ENCODE measurements at places on chromosomes 6 and 20.

- no peak for DNase-seq
Measured at GRCh38 chr6:140490081-140490480, 1115.6 kb upstream of the CITED2 start.

- DNase-seq = no peak
Measured at GRCh38 chr20:17457079-17457478, 74.1 kb downstream of the BFSP1 start.

DNA sequence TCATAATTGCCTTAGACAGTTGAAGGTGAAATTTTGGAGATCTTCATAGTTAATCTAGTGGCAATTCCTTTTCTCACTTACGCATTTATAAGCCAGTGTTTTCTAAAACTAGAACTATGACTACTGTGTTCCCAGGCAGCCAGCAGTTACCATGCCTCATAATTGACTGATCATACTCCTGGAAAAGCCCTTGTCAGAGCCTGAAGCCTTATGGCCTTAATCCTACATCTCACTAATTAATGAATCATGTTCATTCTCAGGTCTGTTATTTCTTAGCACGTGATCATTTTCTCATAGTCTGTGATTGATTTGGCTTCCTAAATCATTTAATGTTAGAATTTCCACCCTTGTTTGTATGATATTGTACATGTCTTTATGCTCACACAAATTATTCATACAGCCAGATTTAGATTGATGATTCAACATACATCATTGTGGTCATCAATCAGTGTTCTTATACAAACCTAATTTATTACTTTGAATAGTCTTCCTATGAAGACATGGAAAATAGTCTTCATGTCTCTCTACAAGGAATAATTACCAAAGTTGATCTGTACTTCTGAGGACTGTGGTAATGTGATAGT lies 132.6 kb upstream of the ASCC3 start:
- DNase-seq = no peak

DNA sequence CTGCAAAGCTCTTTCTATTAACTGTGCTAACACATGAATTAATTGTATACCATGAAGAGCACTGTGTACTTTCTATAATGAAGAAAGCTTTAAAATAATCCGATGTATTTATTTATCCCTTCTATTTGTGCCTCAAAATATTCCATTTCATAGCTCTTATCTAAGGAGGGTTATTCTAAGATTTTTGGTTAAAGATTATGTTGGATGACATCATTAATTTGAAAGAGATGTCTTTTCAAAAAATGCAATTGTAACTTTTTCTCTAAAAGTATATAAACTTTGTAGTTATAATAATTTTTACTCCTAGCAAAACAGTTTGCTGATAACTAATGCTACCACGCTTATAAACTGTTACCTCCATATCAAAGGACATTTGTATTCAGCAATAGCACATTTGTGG lies 192.4 kb upstream of the HSF2 start:
- DNase-seq = no peak

- no peak for DNase-seq
Measured at GRCh38 chr20:23630392-23630849, 7.3 kb downstream of the CST3 start.

GRCh38 chr6:122726649-122727048 lies 52.9 kb upstream of the FABP7 start:
- DNase-seq = no peak

- no peak for DNase-seq
Measured at GRCh38 chr6:158475344-158476302, 84.3 kb upstream of the TMEM181 start.

- DNase-seq = no peak
Measured at GRCh38 chr6:33984466-33985312, 161.2 kb downstream of the GRM4 start.

- DNase-seq = no peak
Measured at GRCh38 chr20:19631410-19631809, 126.6 kb upstream of the RIN2 start.

- DNase-seq = no peak
Measured at GRCh38 chr6:131469130-131469529, 103.9 kb upstream of the ARG1 start.

DNA sequence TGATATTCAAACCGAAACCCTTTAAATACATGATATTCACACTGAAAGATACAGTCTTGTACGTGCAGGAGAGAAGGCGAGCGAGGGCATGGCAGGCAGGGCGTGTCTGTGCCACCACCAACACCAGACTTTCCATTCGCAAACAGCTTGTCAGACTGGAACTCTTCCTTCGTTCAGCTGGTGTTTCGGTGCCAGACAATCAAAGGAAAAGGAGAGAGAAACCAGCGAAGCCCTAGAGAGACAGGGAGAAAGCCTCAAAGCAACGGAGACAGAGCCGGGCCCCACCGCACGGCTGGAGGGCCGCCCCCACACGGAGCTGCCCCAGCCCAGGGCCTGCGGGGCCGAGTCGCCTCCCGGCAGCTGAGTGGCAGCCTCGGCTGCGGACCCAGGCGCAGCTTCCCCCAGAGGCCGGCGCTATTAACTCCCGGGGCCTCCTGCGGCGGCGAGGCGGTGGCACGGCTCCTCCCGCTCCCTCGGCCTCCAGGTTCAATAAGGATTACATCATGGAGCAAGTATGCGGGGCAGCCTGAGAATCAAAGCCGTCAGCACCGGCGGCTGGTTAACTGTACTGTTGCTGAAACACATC lies 32.1 kb upstream of the NR2E1 start:
- DNase-seq = no peak

DNA sequence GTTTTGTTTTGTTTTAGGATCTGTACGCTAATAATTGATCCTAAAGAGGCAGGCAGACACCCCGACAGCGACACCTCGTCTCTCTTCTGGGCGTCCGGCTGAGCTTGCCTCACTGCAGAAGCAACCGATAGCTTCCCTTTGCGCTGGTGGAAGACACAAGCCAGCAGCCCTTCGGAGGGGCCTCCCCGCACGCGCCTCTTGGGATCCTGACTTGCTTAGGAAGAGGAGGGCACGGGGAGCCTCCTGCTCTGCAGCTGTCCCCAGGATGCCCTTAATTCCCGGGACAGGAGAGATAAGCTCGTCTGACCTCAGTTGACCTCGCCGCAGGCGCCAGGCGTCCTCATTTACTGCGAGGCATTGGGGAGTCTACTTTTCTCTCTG lies 94.0 kb downstream of the CD83 start:
- DNase-seq = no peak

DNA sequence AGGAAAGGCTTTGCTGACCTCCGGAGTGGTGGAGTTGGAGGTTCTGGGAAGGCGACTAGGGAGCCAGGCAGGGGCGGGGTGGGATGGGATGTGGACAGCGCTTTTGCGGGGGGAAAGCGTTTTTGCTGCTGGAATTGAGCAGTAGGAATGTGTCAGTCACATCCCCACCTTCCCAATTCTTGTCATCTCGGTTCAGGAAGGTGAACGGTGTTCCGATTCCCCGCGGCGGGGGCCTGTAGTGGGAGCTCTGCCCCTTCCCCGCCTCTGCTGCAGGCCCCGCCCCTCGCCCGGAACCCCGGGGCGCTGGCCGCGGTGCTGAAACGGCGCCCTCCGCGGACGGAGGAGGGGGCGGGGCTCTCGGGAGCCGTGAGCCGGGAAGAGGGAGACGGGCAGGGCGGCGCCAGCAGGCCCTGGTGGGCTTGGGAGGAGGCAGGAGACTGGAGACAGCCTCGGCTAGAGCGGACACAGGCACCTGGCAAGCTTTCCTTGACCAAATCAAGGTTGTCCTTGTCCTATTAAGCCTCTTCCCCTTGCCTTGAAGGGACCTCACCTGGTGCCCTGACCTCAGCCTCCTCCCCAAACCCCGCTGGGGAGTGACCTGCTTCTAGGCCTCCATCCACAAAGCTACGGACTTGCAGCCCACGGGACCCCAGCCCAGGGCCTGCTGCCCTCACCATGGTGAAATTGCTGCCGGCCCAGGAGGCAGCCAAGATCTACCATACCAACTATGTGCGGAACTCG lies at the start of gene LHFPL5:
TSS of gene LHFPL5 (plus strand) at position 357 of the 741 bp plus-strand sequence. CDS start at position 676, 319 bp downstream.
- no peak for DNase-seq

DNA sequence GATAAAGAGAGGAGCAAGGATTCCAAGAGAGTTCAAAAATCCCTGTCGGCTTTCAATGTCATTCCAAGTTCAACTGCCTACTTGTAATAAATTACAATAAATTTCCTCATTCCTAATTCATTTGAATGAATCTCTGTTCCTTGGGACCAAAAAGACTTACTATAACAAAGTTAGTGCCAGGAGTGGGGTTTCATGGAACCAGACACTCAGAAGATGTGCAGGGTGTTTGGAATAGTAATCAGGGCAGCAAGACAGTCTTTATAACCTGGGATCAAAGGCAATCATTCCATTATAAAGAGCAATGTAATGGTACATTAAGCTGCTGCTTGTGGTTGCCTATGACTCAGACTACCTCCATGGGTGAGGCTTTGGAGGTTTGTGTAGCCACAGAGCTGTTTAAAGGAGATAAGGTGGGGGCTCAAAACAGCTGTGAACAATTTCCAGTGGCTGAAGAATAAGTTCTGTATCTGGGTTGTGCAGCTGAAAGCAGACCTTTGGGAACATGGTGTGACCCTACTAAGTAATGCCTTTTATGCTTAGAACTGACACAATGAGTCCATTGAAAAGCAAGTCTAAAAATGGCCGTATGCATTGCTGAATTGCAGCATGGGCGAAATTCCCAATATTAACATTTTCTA lies 159.9 kb downstream of the LINC00237 start:
- no peak for DNase-seq

DNA sequence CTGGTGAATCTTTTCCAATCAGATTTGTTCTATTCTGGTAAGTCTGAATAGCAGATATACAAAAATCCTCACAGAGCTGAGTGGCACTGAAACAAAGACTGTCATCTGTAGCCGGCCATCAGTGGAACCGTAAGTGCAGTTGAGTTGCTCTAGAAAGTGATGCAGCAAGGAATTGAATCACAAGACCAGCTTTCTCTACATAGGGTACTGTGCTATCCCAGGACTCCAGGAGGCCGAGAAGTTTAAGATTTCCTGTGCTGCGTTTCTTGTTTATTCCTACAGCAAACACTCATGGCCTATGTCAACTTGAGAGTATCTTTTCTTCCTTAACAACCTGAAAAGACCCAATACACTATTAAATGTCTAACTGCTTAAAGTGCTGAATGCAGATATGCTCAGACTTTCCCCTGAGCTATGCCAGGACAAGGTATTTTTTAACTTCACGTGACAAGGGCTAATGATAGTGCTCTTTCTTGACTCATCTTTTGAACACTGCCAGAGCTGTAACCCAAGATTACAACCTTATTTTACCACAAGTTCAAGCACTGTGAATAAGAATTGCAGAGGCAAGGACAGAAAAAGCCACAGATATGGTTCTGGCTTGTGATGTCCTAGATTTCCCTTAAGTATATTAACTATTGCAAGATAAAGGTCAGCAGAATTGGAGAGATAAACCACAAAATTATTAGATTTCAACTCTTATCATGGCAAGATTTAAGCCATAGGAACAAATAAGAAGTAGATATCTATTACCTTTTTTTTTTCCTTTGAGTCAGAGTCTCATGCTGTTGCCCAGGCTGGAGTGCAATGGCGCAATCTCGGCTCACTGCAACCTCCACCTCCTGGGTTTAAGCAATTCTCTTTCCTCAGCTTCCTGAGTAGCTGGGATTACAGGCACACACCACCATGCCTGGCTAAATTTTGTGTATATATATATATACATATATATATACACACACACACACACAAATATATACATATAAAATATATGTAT lies 71.6 kb downstream of the GJA1 start:
- no peak for DNase-seq

DNA sequence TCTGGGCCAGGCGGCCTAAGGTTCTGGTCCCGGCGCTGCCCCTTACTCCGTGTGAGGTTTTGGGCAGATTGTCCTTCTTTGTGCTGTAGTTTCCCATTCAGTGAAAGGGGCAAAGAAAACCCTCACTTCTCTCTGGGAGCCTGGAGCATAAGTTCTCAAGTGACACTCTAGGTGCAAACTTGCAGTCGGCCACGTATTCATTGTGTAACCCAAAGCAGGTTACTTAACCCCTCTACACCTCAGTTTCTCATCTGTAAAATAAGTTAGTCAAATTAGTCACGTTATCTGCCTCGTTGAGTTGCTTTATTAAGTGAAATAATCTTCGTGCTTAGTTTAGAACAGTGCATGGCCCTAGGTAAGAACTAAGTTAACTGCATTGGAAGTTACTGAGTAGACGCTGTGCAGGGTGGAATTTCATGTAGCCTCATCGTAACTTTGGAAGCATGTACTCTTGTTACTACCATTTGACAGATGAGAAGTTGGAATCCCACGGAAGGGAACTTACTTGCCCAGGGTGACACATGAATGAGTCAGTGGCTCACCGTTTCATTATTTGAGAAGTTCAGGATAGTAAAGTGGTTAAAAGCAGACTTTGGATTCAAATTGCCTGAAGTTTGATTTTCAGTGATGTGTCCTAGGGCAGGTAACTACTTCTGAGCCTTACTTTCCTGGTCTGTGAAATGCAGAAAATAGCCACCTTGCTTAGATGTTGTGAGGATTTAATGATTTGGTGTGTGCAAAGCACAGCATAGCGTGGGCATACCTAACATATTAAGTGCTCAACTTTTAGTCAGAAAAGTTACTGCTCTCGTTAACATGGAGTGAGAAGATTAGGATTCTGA lies 556 bp upstream of the MROH8 start:
- no peak for DNase-seq

GRCh38 chr6:27672113-27672799 lies 199.4 kb upstream of the ZNF184 start:
- DNase-seq = no peak

- no peak for DNase-seq
Measured at GRCh38 chr20:18005170-18005989, 36.6 kb downstream of the MGME1 start.

- DNase-seq = no peak
Measured at GRCh38 chr6:159577564-159577963, 115.5 kb downstream of the SOD2 start.

GRCh38 chr6:44514576-44515193 lies 127.2 kb downstream of the CDC5L start:
- DNase-seq = no peak

- no peak for DNase-seq
Measured at GRCh38 chr6:357261-357790, 34.2 kb upstream of the IRF4 start.

GRCh38 chr6:85464722-85465150 lies 14.9 kb downstream of the NT5E start:
- no peak for DNase-seq

- DNase-seq = no peak
Measured at GRCh38 chr20:1309439-1309847, 19.5 kb downstream of the SDCBP2 start.

- peak; percentile 31 for DNase-seq
Measured at GRCh38 chr6:38638941-38639497, 710 bp downstream of the BTBD9 start.

GRCh38 chr20:845941-846893 lies 12.7 kb downstream of the FAM110A start:
- DNase-seq = no peak

- DNase-seq = no peak
Measured at GRCh38 chr6:108435391-108435790, 125.3 kb upstream of the FOXO3 start.

DNA sequence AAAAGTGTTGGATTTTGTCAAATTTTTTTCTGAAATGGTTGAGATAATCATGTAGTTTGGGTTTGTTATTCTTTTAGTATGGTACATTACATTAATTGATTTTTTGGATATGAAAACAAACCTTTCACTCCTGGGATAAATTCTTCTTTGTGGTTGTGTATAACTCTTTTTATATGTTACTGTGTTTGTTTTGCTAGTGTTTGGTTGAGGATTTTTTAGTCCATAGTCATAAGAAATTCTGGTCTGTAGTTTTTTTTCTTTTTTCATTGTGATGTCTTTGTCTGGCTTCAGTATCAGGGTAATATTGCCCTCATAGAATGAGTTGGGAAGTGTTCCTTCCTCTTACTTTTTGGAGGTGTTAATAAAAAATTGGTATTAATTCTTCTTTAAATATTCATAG lies 122.2 kb upstream of the ATXN1 start:
- DNase-seq = no peak

All from tibial nerve (tissue), 4 donors.